Anterior cingulate cortex (tissue), 58 donors: ENCODE measurements at places on chromosomes 7 and 10.

- peak; percentile 27 for DNase-seq
Observed at GRCh38 chr7:87000344-87000743, 59.1 kb downstream of the ELAPOR2 start.

- DNase-seq = no peak
Observed at GRCh38 chr7:31418928-31419327, 78.4 kb upstream of the NEUROD6 start.

- DNase-seq = no peak
Observed at GRCh38 chr10:12419262-12419847, 70.0 kb downstream of the CAMK1D start.

- DNase-seq = no peak
Observed at GRCh38 chr7:107435749-107436148, 34.1 kb upstream of the GPR22 start.

GRCh38 chr7:132577206-132578049, 1.2 kb upstream of the PLXNA4 start:
- peak; percentile 77 for DNase-seq

DNA sequence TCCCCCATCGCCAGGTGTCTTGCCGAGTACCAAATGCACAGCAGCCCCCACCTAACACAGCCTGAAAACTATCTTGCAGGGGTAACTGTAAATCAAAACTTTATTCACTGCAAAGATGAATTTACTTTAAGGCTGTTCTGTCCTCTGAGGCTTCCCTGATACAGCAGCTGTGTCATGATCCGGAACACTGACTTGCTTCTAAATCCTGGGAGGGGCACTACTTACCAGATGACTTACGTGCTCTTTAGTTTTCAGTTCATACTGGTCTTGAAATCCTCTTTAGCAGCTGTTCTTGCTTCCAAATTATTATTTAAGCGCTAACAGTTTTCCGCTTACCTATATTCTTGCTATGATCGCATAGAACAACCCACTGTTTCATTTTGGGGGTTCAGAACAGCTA, 4.9 kb downstream of the DYNC1I1 start:
- no peak for DNase-seq

DNA sequence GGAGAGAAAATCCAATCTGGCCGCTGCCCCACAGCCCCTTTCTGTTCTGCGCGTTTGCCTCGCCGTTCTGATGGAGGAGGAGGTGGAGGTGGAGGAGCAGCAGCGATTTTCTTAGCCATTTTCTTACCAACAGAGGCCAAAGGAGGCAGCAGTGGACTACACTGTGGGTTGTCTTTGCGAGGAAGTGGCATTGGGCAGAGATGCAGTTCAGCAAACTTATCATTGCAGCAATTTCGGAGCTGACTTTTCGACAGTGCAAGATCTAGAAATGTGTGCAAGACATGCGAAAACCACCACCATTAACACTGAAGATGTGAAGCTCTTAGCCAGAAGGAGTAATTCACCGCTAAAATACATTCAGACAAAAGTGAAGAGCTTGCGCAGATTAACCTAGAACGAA, 1.9 kb upstream of the ARL4A start:
- DNase-seq = no peak

DNA sequence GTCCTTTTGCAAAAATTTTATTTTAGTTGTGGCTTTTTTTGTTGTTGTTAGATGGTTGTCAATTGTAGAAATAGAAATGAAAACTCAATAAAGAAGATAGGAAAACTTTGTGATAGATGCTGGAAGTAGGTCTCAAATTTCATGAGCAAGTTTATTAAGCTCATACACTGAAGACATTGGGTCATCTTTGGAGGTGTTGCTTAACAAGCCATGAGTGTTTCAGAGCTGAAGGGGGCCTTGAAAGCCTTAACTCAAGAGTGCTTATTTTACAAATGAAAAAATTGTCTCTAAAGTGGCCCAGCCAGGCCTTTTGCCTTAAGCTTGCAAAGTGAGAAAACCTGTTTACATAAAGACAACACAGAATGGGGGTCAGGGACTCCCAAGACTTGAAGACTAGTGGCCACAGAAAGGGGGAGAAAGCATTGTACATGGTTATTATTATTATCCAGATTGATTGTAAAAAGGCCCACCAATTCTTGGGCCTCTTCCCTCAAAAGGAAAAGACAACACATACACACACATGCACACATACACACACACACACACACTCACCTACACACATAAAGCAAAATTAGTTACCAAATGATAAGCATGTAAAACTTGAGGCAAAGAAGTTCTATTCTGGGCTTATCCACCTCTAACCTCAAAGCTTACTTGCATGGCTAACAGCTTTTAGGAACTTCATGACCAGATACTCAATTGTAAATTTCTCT, 49.7 kb upstream of the GLCCI1 start:
- DNase-seq = no peak

- DNase-seq = no peak
Observed at GRCh38 chr7:79786187-79786586, 332.7 kb upstream of the MAGI2 start.

DNA sequence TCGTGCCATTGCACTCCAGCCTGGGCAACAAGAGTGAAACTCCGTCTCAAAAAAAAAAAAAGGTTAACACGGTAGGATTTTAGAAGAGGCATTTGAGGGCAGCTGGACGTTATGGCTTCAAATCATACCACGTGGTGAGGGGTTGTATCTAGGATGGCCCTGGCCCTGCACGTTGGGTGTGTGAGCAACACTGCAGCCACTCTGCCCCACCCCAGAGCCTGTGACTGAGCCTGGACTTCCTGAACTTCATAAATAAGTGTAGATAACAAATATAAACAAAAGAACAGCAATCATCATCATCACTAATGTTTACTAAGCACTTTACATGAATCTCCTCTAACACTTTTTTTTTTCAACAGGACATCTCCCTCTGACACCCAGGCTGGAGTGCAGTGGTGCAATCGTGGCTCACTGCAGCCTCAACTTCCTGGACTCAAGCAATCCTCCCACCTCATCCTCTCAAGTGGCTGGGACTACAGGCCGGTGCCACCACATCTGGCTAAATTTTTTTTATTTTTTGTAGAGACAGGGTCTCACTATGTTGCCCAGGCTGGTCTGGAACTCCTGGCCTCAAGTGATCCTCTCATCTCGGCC, 169.5 kb upstream of the FRMD4A start:
- no peak for DNase-seq

DNA sequence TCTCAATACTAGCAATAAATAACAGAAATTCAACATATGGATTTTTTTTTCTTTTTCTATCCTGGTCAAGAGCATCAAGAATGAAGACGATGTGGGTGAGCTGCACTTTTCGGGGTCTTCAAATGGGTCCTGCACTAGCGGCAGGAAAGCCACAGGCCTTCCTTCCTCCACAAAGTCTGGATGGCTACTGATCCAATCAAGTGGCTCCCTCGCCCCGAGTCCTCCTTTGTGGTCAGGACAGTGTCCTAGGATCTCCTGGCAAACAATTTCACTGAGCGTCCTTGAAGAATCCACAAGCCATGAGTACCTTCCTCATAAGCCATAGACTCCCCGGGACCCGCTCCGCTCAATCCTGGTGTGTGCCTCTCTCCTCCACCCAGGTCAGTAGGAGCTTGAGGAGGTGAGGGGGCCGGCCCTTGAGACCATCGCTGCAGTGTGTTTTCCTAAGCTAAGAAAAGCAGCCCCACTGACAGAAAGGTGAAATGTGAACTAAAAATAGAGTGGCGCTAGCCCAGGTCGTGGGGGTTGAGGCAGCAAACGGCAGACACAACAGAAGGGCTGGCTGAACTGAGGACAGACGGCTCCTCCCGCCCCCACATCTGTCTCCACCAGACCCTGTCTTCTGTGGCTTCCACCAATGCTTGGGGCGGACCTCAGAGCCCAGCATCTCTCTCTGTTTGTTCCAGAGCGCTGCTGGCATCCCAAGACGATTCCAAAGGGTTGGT, 202.3 kb downstream of the HERPUD2 start:
- no peak for DNase-seq

DNA sequence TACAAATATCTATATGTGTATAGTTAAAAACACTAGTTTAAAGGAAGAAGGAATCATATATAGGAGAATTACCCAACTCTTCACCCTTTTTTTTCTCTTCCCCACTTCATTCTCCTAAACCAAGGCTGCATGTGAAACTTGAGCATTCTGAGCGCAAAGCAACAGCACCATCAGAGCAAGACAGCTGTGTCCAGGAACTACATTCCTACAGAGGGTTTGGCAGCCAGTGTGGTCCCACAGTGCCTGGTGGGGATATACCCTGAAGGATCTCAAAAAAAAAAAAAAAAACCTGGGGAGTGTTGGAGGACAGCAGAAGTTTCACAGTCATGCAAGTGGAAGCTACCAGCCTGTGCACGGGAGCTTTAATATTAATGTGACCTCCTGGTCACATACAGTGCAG, 310.4 kb downstream of the CTNNA3 start:
- DNase-seq = no peak

DNA sequence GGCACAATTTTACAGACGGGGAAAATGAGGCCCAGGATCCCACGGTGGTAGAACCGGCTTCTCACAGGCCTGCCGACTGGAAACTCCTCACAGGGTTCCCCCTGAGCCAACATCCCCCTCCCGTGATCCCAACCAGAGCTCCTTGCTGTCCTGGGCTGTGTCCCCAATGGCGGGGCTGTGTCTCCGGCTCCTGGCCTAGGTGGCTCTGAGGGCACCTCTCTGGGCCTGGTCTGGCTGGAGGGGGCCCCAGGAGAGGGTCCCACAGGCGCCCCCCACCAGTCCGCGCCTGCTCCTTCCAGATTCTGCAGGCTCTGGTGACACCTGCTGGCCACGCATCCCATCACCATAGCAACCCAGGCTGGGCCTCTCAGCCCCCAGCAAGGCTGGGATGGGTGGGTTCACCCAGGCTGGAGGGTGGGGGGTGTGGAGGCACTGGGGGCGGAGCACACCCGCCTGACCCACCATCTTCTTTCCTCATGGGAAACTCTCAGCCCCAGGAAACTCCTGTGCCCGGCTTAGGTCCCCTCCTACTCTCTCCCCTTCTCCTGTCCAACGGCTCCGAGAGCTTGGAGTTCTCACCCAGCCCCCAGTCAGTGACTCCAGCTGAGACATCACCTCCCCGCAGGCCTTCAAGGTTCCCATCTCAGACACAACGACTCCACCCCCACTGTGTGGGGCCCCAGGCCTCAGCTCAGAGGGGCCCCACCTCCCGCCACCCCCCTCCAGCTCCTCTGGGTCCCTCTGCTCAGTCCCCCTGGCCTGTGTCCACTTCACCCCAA, 27.1 kb upstream of the TNRC18 start:
- DNase-seq = peak; percentile 49

DNA sequence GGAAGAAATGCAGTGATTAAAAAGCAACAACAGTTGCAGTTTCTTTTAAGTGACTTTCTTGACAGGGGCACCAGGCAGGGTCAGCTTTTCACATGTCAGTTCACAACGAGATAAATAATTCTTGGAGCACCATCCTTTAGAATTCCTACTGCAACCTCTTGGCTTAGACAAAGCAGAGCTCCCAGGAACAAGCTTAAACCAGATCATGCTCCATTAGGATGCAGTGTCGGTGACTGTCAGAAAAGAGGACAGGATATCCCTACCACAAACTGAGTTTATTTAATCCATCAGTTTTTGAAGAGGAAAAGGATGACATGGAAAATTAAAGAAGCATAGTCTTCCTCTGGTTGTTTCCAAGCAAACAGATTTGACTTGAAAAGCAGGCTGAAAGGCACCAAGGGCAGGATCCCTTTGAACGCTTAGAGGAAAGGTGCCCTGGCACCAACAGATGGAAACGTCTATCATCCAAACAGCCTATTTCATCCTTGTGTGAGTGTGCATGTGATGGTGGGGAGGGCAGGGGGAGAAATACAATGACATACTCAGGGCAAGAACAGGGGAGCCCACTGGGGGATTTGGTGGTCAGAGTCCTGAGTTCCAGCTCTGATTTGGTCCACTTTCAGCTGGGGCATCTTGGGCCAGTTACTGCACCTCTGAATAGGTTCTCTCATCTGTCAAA, 332.1 kb upstream of the AOAH start:
- DNase-seq = no peak

DNA sequence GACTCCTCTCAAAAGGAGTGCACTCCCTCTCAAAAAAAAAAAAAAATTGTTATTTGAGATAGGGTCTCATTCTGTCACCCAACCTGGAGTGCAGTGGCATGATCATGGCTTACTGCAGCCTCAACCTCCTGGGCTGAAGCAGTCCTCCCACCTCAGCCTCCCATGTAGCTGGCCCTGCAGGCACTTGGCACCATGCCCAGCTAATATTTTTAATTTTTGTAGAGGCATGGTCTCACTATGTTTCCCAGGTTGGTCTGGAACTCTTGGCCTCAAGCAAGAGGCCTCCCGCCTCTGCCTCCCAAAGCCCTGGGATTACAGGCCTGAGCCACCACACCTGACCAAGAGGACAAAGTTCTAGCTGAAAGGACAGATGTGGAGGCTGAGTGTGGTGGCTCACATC, 120.3 kb downstream of the EPC1 start:
- DNase-seq = no peak

- DNase-seq = no peak
Observed at GRCh38 chr10:12391206-12391605, 41.9 kb downstream of the CAMK1D start.

- no peak for DNase-seq
Observed at GRCh38 chr10:59373071-59373470, 10.7 kb upstream of the FAM13C start.

GRCh38 chr7:115728518-115728917, 302.0 kb downstream of the TFEC start:
- DNase-seq = no peak

DNA sequence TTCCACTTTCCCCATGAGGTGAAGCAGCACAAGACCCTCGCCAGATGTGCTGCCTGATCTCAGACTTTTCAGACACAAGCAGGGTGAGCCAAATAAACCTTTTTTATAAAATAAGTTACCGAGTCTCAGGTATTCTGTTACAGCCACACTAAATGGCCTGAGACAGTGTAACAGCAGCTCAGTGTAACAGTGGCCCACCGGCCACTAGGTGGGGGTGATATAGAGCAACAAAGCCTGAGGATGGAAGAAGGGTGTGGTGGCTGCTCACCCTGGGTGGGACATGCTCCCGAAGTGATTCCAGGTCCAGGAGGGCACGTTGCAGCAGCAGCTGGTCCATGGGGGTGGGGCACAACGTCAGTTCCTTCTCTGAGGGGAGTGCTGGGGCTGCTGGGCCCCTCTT, 44.6 kb downstream of the BMS1 start:
- DNase-seq = no peak

- DNase-seq = no peak
Observed at GRCh38 chr7:75985518-75986146, 8.8 kb downstream of the TMEM120A start.

DNA sequence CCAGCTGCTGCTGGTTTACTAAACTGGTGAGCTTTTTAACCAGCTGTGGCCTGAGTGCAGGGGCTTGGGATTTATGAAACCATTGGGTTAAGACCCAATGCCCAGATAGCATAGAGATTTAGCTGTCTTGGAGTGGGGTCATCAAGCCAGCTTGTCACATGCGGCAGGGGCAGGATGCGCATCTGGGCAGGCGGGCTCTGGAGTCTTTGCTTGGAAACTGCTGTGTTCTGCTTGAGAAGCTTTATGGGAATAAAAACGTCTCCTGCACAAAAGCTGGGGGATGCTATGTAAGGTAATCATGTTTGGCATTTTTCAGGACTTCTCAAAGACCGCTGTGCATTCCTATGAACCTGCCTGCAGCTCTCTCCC, 136.3 kb downstream of the MAPK8 start:
- no peak for DNase-seq

- DNase-seq = no peak
Observed at GRCh38 chr10:59125666-59126065, 50.8 kb upstream of the PHYHIPL start.

GRCh38 chr10:72334196-72334824, 20.4 kb downstream of the DNAJB12 start:
- peak; percentile 66 for DNase-seq

- no peak for DNase-seq
Observed at GRCh38 chr7:141456298-141456697, 94.9 kb upstream of the AGK start.

GRCh38 chr10:22500656-22501340, 155.5 kb downstream of the SPAG6 start:
- DNase-seq = no peak
